Globus pallidus (tissue), 1 donor: ENCODE measurements at places on chromosomes 16 and 17.

GRCh38 chr16:46715769-46716305 is 26.4 kb downstream of the ORC6 start:
- DNase-seq, result no peak

DNA sequence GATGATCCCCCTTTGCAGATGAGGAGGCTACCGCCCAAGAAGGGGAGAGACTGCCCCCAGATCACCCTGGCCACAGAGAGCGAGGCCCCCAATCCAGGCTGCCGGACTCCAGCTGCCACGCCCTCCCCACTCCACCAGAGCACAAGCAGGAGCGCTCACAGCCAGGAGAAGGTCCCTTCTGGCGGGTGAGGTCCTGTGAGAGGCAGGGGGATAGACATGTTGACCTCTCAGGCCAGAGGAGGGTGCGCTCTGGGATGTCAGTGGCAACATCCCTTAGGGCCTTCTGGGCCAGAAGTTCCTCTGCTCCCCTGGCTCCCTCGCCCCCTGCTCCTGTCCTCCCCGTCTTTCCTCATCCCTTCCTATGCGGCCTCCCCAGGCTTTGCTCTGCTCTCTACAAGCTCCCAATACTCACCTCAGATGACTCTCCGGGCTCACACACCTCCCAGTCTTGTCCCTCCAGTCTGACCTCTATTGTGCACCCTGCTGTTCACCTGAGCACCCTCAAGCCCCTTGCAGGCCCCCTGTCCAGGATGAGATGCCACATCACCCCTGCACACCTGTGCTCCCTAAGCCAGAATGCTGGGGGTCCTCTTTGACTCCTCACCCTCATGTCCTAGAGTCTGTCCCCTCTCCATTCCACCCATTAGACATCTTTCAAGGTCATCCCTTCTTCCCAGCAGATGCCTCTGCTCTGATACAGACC is 5.0 kb upstream of the NXPH3 start:
- DNase-seq, result no peak

- DNase-seq, result no peak
These were observed 49.0 kb upstream of the ENDOV start for GRCh38 chr17:80365983-80366382.

DNA sequence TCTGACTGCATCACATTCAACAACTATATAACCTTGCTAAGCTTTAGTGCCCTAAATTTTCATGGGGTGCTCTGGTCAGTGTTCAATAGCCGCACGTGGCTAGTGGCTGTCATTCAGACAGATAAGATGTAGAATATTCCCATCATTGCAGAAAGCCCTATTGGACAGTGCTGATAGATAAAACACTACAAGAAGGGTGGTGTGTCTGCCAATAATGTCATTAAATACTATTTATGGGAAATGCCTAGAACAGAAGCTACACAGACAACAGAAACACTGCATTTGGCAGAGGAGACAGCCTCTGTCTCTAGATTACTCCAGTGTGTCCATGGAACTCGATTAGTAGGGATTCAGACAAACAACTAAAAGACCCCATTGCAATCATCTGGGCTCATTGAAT is 28.4 kb upstream of the PMP22 start:
- DNase-seq, result no peak

- no peak for DNase-seq
These were observed 119.0 kb upstream of the CDC42EP4 start for GRCh38 chr17:73430848-73431247.

DNA sequence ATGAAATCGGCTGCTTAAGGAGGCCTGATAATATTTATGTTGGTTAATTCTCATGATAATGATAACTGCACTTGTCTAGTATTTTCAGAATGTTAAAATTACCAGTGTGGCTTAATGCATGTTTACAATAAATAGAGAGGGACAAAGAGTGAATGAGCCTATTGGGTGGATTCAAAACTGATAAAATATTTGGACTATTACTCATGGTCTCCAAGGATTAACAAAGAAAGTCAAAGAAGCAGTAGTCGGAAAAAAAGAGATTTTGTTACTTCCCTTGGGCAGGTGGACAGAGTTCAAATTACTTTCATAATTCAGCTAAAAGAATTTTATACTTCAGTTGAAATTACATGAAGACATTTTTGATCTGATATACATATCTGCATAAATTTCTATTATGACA is 258.2 kb upstream of the PMFBP1 start:
- DNase-seq, result no peak

DNA sequence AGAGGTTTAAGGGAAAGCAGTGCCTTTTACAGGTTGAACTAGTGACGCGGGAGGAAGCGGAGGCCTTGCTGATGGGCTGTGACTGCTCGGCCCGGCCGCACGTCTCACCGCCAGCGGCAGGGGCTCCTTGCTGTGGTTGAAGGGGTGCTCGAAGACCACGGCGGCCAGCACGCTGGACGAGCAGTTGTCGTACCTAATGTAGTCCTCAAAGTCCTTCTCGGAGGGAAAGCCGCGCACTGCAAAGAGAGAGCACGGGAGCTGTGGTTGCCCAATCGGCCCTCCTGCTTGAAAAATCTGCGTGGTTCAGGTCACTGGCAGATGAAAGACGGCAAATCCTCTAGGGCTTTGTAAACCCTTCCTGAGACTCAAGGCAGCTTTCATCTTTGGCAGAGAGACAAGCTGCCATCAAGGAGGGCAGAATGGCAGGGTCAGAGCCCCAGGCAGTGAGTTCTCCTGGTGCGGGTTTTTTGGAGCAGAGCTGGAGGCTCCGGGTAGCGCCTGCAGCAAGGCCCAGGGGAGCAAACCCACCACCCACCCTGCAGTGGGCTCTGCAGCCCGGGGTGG is 16.1 kb downstream of the ABCA3 start:
- DNase-seq, result no peak
